ENCODE measurements at places on chromosomes 13 and 19.

GRCh38 chr19:43743059-43743458 lies 11.7 kb downstream of the SMG9 start:
- no peak for DNase-seq

GRCh38 chr19:6662702-6663101 lies 7.3 kb downstream of the TNFSF14 start:
- no peak for DNase-seq

GRCh38 chr19:18397242-18398202 lies at the start of gene LRRC25:
Gene LRRC25 (minus strand): TSS chr19:18397622. CDS start chr19:18396963, 659 bp downstream.
- DNase-seq = no peak

GRCh38 chr19:12913011-12913561 lies 6.0 kb downstream of the SYCE2 start:
- peak; percentile 25 for DNase-seq

DNA sequence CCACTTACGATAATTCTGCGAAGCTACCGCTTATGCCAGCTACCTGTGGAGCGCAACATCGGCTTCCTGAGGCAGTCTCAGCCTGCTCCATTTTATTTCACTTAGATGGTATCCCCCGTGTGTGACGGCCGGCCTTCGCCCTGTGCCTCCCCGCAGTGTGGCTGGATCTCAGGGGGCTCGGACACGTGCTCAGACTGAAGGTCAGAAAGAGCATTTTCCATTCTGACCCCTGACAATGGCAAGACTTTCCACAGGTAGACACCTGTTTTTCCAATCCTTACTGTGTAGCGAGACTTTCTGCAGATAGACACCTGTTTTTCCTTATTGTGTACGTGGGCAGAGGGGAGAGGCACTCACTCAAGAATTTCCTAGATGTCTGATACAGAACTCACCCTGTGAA lies 52.7 kb downstream of the ATP11A start:
- DNase-seq = no peak

GRCh38 chr13:20388184-20388583 lies 137.5 kb downstream of the CRYL1 start:
- DNase-seq = no peak

- DNase-seq = no peak
These were observed 85.2 kb upstream of the SPATA13 start for GRCh38 chr13:24075137-24075975.

GRCh38 chr13:75445717-75446499 lies 36.1 kb downstream of the TBC1D4 start:
- no peak for DNase-seq

DNA sequence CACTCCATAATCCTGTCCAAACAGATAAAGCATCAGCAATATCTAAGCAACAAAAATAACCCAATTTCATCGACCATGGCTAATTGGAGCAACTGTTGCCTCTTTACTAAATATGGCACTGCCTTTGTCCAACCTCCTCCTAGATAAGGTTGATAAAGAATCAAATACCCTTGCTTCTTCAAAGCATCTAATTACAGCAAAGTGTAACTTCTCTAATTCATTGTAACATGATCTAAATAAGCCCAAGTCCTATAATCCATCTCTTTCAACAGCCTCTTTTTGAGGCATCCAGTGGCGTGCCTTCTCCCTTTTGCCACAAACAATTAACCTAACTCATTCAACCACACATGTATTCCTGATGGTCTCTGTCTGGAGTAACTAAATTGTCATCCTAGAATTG lies 81.7 kb upstream of the KLHL1 start:
- DNase-seq = no peak

GRCh38 chr13:65725006-65725405 lies 1505.1 kb downstream of the PCDH9 start:
- no peak for DNase-seq

DNA sequence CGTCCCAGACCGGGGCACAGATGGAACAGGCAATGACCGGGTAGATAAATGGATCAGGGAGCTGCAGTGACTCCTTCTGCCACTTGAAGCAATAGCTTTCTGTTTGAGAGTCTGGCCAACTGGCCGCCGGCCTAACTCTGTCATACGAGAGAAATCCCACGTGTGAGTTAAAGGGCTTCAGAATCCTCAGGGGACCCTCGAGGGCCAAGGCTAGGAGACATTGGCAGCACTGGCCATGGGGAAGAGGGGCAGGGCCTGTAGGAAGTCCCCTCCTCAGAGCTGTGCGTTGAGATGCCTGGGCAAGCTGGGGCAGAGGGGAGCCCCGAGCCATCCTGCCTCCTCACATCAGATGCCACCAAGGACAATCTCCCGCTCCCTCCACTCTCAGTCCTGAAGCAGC lies 51.6 kb downstream of the KLF2 start:
- no peak for DNase-seq

- DNase-seq = no peak
These were observed 17.8 kb downstream of the ALOX5AP start for GRCh38 chr13:30753030-30753616.

DNA sequence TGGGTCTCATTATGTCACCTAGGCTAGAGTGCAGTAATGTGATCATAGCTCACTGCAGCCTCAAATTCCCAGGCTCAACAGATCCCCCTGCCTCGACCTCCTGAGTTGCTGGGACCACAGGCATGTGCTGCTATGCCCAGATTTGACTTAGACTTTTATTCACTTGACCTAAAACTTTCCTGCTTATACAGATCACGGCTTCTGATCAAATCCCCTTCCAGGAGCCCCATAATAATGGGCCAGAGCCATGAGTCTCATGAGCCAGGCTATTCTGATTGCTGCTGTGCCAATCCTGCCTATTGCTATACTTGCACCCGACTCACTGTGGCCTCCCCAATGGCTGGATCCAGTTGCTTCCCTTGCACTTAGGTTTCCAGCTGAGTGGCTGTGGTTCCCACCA lies 42.0 kb downstream of the C1QTNF9 start:
- DNase-seq = no peak

GRCh38 chr13:63512095-63512494 lies 2096.4 kb upstream of the PCDH20 start:
- no peak for DNase-seq

DNA sequence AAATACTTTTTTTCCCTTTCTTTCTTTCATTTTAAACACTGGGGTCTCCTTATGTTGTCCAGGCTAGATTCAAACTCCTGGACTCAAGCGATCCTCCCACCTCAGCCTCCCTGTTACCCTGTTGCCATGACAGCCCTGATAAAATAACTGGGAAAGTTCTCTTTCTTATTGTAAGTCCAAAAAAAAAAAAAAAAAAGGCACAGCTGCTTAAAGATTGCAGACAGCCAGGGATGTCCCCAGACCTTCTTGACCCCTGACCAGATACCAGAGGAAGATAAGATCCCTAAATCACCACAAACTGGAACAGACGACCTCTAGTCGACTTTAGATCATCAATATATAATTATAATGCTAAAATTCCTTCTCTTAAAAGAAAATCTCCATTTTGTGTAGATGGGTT lies 1.1 kb upstream of the MVB12A start:
- DNase-seq = no peak

DNA sequence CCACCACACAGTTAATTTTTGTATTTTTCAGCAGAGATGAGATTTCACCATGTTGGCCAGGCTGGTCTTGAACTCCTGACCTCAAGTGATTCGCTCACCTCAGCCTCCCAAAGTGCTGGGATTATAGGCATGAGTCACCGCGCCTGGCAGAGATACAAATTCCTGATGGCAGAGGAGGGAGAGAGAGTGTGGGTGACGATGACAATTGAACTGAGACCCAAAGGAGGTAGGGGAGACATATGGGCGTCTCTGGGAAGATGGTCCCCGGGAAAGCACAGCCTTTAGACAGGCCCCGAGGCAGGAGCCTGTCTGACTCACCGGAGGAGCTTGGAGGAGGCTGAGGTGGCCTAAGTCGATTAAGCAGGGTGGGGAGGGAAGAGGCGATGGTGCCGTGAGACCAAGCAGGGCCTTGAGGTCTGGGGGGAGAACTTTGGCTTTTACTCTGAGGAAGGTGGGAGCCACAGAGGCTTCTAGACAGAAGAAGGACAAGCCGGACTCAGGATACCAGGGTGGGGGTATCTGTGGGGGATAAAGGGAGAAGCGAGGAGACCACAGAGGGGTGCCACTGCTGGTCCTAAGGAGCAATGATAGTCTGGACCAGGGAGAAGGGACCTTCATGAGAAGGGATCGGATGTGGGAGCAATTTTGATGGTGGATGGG lies 38.2 kb downstream of the ARRDC2 start:
- DNase-seq = no peak

GRCh38 chr19:58346961-58347929 lies 6.0 kb downstream of the A1BG start:
- no peak for DNase-seq

DNA sequence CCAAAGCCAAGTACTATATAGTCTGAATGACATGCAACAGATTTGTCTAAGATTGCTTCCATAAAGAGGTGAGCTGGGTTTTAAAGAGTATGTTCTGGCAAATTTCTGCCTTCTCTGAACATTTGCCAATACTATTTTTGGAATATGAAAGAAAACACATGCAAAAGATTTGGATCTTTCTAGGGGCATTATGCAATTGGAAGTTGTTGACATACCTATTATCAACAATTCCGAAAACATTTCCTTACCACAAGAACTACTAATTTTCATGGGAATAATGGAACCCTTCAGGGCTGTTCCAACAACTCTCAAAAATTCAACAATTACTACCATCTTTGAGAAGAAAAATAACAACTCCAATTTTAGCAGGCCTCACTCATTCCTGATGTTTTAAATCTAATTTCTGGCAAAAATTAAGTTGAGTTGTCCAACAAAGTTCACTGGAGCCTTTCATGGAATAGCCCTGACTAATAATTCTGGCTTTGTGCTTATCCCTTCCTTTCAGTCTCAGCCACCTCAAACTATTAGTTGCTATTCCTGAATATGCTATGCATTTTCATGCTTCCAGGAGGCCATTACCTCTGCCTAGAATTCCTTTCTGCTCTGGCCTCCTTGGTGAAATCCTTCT lies 250.0 kb downstream of the RGCC start:
- no peak for DNase-seq

- no peak for DNase-seq
These were observed 129.5 kb upstream of the SLC10A2 start for GRCh38 chr13:103195762-103196161.

DNA sequence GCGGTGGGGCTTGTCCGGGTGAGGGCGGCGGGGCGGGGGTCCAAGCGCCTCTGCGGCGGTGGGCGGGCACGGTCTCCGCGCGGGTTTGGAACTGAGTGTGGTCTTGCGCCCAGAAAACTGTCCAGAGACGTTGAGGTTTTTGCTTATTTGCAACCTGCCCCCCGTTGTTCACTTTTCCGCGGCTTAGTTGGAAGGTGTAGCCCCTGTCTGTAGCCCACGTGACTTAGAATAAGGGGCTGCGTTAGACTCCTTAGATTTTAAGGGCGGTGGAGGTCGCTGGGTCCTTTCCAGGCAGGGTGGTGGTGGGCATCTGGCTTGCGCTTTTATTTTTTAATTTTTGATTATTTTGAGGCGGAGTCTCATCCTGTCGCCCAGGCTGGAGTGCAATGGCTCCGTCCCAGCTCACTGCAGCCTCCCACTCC lies 748 bp downstream of the RPS15 start:
- DNase-seq = no peak

DNA sequence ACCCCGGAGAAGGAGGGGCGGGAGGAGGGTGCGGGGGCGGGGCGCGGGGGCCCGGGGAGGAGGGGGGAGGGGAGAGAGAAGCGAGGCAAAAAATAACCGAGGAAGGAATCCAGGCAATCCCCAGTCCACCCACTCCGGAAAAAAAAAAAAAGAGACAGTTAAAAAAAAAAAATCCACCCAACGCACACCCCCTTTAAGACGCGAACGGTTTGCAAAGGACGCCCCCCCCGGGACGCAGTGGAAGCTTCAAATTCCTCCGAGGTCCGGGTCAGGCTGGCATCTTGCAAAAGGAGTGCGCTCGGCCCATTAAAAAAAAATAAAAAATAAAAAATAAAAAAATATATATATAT lies at the start of gene CACNA1A:
TSS of gene CACNA1A (minus strand) at position 9 of the 350 bp plus-strand sequence. CDS start 255 bp downstream, outside the sequence.
- DNase-seq = no peak

DNA sequence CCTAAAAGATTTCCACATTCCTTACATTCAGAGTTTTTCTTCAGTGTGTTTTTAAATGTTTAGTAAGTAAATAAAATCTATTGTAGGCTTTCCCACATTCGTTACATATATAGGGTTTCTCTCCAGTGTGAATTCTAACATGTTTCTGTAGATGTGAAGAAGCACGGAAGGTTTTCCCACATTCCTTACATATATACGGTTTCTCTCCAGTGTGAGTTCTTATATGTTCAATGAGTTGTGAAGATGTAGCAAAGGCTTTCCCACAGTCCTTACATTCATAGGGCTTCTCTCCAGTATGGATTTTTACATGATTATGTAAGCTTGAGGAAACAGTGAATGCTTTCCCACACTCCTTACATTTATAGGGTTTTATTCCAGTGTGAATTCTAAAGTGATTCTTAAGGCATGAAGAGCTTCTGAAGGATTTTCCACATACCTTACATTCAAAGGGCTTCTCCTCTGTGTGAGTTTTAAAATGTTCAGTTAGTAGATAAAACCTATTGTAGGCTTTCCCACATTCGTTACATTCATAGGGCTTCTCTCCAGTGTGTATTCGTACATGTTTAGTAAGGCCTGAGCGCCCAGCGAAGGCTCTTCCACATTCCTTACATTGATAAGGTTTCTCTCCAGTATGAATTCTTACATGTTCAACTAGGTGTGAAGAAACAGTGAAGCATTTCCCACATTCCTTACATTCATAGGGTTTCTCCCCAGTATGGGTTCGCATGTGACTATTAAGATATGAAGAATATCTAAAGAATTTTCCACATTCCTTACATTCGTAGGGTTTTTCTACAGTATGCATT lies 18.2 kb downstream of the ZNF121 start:
- DNase-seq = peak; percentile 0

GRCh38 chr19:33878910-33879810 lies 82.5 kb downstream of the KCTD15 start:
- no peak for DNase-seq

DNA sequence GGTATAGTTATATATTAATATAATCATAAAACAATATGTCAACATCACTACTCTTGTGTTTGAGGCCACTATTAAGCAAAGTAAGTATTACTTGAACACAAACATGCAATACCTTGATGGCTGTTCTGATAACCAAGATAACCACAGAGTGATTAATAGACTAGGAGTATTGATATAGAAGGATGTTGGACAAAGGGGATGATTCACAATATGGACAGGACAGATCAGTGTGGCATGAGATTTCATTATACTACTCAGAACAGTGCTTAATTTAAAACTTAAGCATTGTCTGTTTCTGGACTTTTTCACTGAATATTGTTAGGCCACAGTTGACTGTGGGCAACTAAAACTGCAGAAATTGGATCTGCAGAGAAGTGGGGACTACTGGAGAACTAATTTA lies 384.2 kb downstream of the SLITRK1 start:
- no peak for DNase-seq

GRCh38 chr19:40612831-40613689 lies 11.9 kb downstream of the LTBP4 start:
- DNase-seq = peak; percentile 74

- no peak for DNase-seq
These were observed 381.1 kb downstream of the FGF14 start for GRCh38 chr13:102020611-102021216.

DNA sequence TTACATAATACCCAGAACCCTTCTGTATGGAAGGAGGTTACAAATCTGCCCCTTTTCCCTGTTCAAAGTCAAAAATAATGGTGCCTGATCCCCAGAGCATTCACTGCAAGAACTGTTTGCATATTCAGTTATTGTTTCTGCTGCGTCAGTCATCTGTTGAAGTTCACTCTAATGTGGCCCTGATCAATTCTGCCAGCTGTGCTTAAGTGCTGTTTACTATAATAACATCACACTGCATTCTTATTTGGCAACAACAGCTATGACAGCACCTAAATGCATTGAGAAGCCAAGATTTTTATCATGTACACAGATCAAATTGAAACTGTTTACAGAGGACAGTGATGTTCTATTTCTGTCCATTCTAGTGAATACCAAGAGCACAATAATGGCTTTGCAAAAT lies 115.9 kb downstream of the DACH1 start:
- peak; percentile 39 for DNase-seq
